ENCODE measurements at places on chromosomes 7 and 10.

GRCh38 chr10:119221201-119221600 is 13.8 kb downstream of the GRK5 start:
- no peak for DNase-seq

DNA sequence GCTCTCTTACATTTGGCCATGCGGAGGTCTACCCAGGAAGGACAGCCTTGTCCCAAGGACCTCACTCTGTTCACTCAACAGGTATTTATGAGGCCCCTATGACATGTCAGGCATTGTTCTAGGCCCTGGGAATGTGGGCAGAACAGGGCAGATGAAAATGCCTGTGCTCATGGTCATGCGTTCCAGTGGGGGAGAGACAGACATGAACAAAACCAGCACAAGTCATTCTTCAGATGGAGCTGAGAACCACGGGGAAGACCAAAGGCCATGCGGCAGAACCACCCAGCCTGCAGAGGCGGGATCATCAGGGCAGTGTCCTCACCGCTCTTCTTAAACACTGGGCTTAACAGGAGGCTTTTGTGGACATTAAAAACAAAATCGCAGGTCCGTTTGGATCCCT is 636.1 kb downstream of the SDK1 start:
- DNase-seq = no peak

- no peak for DNase-seq
Observed at GRCh38 chr10:61935077-61935476, 33.6 kb downstream of the ARID5B start.

- DNase-seq = no peak
Observed at GRCh38 chr7:51055039-51055840, 261.4 kb downstream of the COBL start.

GRCh38 chr7:74029991-74030415 is 2.0 kb downstream of the ELN start:
- no peak for DNase-seq
